T-helper 17 cell (primary cell): ENCODE measurements at places on chromosomes 1 and 21. TPM values are rescaled to one million over a fixed set of nuclear protein-coding genes. Genes with fewer than 3 reads are reported as not detected.

The RGS13 gene
- 0.26 TPM for total RNA-seq

GRCh38 chr1:15765495-15766194 lies 7.0 kb downstream of the FBLIM1 start:
- DNase-seq: no peak

DNA sequence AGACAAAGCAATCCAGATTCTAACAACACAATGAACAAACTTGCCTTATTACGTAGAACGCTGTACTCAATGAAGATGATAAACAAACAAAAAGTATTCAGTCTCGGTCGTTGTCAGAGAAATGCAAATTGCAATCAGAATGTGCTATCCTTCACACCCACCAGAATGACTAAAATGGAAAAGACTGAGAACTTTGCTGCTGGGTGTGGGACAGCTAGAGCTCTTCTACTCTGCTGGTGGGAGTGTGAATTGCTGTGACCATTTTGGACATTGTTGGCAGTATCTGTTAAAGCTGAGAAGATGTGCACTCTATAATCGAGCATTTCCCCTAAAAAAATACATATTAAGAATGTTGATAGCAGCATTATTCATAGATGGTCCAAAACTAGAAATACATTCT lies 111.4 kb downstream of the PEX14 start:
- DNase-seq: no peak

DNA sequence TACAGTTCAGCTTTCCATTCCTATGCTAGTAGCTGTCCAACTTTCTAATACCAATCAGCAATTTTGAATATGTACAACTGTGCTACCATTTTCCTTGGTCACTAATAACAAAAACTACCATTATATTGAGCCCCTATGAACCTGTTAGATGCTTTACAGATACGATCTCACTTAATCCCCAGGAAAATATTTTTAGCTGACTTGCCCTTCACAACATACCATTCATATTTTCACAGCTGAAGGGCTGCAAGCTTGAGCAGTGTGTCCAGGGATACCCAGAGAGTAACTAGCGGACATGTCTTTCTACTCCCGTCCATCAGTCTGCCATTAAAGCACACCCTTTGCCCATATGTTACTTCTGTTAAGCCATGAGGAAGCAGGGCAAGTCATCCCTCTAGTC lies 140.5 kb downstream of the SPATA46 start:
- DNase-seq: no peak
